ENCODE measurements at places on chromosomes 16 and 17.

GRCh38 chr17:75060434-75061054 lies 13.5 kb downstream of the KCTD2 start:
- no peak for DNase-seq

DNA sequence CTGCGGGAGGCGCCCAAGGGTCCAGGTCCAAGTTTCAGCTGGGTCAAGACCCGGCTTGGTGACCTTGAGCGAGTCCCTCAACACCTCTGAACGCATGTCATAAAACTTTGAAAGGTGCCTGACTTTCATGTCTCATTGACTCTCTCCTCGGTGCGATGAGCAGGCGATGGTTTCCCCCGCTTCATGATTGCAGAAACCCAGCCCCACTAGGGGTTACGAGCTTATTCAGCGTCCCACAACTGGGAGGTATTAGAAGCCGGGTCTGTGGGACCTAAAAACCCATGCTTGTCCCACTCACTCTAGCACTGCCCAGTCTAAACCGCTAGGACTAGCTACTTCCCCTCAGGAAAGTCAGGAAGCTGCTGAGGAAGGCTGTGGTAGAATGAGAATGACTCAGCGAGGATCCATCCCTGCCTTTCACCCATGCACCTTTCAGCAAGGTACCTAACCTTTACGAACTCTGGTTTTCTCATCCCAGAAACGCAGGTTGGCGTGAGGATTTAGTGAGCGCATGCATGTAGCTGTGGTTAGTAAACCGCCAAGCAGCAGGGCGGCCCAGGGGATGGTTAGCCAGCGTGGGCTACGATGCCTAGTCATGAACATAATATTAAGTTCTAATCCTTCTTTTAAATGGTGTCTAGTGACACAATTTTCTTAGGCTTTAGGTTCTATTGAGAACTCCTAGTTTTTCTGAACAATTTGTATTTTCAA lies 26.2 kb upstream of the RFFL start:
- DNase-seq: peak; percentile 9

DNA sequence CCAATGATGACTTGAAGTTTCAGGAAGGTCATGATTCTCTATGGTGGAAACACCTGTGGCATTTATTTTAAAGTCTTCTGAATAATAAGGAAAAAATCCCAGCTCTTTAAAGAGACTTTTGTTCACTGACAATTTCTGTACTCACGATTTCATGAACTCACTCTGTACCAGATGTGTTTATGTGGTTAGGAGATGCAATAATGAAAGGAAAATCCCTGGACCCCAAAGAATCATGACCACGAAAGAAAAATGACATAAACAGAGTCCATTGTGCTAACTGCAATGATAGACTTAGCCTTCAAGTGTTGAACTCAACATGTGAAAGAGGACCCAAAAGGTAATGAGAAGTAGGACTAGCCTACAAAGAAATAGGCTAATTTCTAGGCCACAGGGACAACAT lies 947.5 kb downstream of the CDH11 start:
- no peak for DNase-seq

DNA sequence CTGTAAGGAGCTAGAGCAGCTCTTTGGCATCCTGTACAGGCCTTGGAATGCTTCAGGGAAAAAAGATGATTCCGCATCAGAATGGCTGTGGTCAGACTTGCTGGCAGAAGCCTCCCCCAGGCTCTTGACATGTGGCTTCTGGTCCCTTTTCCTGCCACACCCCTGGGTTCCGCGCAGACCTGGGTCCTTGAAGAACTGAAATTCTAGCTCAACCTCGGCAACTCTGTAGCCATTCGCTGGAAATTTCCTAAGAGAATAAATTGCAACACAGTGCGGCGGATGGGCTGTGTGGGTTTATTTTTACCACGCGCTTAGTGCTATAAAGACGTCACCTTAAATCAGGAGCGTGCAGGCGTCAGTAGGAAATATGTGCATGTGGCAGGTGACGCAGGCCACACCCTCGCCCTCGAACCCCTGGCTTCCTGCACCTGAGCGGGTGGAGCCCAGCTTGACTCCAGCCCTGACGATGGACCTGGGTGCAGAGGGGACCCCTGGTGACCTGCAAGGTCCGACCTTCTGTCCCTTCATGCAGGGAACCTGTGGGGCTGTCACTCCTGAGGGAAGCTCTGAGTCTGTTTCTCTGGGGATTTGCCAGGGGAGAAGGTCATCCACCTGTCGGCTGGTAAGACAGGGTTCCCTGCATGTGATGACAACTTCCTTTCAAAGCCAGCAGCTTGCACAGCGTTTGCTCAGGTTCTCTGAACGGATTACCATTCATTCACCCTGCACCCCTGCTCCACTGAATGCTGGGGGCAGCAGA lies 46.3 kb downstream of the METRNL start:
- DNase-seq: no peak

- no peak for DNase-seq
Measured at GRCh38 chr17:31072186-31072585, 22.6 kb upstream of the NF1 start.

- no peak for DNase-seq
Measured at GRCh38 chr17:27224526-27225315, 69.2 kb upstream of the WSB1 start.
